ENCODE measurements at places on chromosomes 6 and 20.
A peak's percentile ranks its signal among the peaks of the same experiment; 100 is the strongest.

DNA sequence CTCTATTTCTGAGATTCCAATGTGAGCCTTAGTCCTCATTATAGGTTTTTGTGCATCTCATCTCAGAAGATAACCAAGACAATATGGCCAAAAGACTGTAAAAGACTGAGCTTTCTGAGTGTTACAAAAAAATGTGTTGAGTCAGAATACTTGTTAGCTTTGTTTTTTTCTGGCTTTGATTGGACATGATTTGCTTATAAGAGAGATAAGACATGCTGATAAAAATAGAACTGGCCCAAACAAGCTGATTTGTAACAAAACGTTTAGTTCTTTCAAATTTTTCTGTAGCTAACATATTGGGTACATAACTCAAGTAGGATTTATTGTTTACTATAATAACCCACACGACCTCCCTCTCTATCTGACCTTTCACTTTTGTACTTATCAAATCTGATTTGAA is 32.9 kb downstream of the FILIP1 start:
- H3K27me3 ChIP-seq, result no peaks in the 10 kb centered on the region
- no peak for DNase-seq
- no peak overlapping the region for H3K4me3 ChIP-seq
- no peaks in the 10 kb centered on the region for H3K36me3 ChIP-seq

GRCh38 chr20:24708411-24709295 is 239.2 kb downstream of the SYNDIG1 start:
- no peak overlapping the region for H3K4me3 ChIP-seq
- H3K4me1 ChIP-seq, result no peaks in the 10 kb centered on the region
- no peak overlapping the region for H3K27ac ChIP-seq
- H3K36me3 ChIP-seq, result no peaks in the 10 kb centered on the region
- no peaks in the 10 kb centered on the region for H3K27me3 ChIP-seq
- peak; percentile 23 for DNase-seq

DNA sequence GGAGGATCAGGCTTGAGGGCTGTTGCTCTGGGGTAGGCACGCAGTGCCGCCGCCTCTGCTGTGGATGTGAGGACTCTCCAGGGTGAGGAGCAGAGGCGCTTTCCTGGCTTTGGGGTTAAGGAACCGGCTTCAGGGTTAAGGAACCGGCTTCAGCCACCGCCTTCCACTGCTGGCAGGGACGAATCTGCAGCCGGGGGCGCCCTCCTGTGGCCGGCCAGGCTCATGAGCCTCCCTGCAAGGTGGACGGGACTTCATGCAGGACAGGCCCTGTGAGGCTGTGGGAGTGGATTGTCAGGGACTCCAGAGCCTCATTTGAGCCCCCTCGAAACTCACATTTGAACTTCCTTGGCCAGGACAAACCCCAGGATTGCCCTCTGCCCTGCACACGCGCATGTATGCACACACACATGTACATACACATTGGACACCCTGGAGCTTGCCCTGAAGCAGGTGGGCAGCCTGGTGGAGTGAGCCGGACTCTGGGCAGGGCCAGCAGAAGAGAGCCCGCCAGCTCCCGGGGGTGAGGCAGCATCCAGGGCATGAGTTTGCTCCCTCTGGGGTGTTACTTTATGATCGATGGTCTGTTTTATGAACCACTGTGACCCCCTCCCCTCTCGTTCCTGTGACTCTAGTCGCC is 146.9 kb downstream of the PHACTR3 start:
- DNase-seq, result peak; percentile 83
- no peak overlapping the region for H3K27ac ChIP-seq
- peaks cover 38% of the 10 kb centered on the region for H3K27me3 ChIP-seq
- peaks cover 6% of the 10 kb centered on the region for H3K4me1 ChIP-seq
- no peak overlapping the region for H3K4me3 ChIP-seq

- H3K4me3 ChIP-seq, result no peak overlapping the region
- no peaks in the 10 kb centered on the region for H3K36me3 ChIP-seq
- no peaks in the 10 kb centered on the region for H3K4me1 ChIP-seq
Observed at GRCh38 chr6:16162003-16162402, 33.1 kb downstream of the MYLIP start.

- H3K4me3 ChIP-seq, result no peak overlapping the region
- no peak overlapping the region for H3K27ac ChIP-seq
- peaks cover 3% of the 10 kb centered on the region for H3K4me1 ChIP-seq
- no peaks in the 10 kb centered on the region for H3K27me3 ChIP-seq
Observed at GRCh38 chr20:42095221-42095620, 477.0 kb upstream of the CHD6 start.

All from adrenal gland (tissue), 19 donors.